Stimulated activated CD4-positive, alpha-beta T cell treated with anti-CD3 and anti-CD28 coated beads, Interleukin-1b, Interleukin-23, amount 100 ng/mL, for 1 hour (primary cell): ENCODE measurements at places on chromosomes 6 and 20.

GRCh38 chr6:16334671-16335070 lies 96.3 kb downstream of the GMPR start:
- no peak for DNase-seq

- no peak for DNase-seq
Observed at GRCh38 chr6:78483553-78484197, 383.7 kb upstream of the IRAK1BP1 start.

- DNase-seq = no peak
Observed at GRCh38 chr6:69881322-69882151, 15.2 kb downstream of the COL19A1 start.

DNA sequence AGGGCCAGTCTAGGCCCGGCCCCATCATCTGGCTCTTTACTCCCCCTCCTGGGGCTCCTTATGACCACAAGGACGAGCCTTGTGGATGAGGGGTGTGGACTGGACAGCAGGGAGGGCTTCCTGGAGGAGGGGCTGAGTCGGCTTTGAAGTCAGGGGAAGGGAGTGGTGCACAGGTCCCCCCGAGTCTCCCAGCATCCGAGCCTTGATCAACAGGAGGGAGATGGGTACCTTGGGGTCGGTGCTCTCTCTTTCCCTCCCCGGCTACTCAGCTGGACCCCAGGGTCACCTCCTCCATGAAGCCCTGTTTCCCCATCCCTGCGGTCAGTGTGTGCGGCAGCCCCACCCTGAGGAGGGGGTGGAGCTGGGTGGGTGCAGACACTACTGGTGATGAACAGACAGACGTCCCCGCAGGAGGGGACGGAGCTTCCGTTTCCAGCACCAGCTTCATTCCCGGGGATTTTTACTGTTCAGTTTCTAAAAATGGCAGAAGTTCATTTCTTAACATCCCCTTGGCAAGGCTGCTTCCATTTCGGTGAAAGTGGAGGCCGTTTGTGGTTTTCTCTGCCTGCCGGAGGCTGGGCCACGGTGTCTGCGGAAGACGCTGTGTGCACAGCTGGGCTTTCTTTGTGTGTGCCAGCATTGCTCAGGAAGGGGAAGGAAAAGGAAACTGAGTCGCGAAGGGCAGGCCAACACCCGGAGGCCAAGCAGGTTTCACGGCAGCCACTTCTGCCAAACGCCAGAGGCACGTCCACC lies 19.6 kb downstream of the NTSR1 start:
- DNase-seq = no peak

- DNase-seq = no peak
Observed at GRCh38 chr6:45626087-45626891, 248.6 kb upstream of the SUPT3H start.

GRCh38 chr6:109313139-109313538 lies 69.1 kb downstream of the CD164 start:
- no peak for DNase-seq

DNA sequence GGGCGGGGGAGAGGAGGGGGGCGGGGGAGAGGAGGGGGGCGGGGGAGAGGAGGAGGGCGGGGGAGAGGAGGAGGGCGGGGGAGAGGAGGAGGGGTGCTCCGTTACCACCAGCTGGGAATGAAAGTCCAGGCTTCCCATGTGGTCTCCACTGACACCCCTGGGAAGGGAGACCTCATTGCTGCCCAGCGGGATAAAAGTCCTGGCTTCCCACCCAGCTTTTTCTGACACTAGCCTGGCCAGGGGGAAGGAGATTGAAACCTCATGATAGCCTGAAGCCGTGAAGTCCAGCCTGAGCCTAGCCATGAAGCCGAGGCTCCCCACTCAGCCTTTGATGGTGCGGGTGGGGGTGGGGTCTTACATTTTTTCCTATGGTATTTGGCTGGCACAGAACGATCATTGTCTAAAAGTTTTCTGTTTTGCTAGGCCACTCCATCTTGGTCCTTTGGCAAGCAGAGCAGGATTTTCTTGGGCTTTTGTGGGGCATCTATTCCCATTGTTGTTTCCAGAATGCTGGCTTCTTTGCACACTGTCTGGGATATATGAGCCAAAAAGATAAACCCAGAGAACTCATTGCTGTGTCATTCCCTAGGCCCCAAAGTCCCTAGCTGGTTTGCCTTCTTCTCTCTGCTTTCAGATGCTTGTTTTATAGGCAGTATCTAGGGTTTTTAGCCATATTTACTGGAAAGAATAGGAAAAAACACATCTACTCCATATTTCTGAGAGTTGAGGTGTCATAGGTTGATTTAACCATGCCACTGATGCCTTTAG lies 67.9 kb upstream of the RNF24 start:
- DNase-seq = no peak

- peak; percentile 80 for DNase-seq
Observed at GRCh38 chr6:128520436-128521281, at the start of gene PTPRK. Gene PTPRK (minus strand): TSS chr6:128520599. CDS start chr6:128520358, 241 bp downstream.

GRCh38 chr20:44028003-44028730 lies 113.5 kb downstream of the TOX2 start:
- DNase-seq = no peak

DNA sequence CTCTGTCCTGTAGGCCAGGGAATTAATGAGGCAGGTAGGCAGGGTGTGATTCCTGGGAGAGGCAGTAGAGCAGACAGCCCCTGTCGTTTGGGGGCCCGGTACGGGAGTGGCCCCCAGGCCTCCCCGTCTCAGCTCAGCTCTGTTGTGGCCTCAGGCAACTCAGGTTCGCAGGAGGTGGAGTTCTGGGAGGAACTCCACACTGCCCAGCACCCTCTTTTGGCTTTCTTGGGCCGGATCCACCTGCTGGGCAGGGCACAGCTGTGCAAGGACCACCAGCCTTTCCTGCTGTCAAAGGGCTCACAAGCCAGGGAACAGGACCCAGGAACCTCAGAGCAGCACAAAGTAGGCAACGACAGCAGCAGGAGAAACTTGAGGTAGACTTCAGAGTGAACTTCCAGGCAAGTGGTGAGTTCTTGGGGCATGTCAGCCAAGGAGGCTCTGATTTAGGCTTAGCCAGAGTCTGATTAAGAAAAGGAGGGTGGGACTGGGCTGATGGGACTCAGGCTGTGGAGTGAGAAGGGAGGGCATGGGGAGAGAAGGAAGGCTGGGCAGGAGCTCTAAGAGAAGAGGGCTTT lies 36.9 kb downstream of the RAB44 start:
- no peak for DNase-seq

- no peak for DNase-seq
Observed at GRCh38 chr6:43964659-43965570, 162.3 kb downstream of the MRPL14 start.

- DNase-seq = no peak
Observed at GRCh38 chr6:113600551-113601339, 256.4 kb upstream of the MARCKS start.

- DNase-seq = no peak
Observed at GRCh38 chr6:45483021-45483420, 105.3 kb upstream of the SUPT3H start.

DNA sequence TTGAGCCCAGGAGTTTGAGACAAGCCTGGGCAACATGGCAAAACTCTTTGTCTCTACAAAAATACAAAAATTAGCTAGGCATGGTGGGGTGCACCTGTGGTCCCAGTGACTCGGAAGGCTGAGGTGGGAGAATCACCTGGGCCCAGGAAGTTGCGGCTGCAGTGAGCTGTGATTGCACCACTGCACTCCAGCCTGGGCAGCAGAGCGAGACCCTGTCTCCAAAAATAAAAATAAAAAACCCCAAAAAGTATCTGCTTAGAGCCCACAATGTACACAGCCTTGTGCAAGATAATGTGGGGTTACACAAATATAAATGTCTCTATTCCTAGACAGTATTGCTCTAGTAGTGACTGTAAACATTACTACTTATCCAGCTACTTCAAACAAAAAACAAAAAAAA lies 5.9 kb downstream of the ESF1 start:
- DNase-seq = no peak

GRCh38 chr6:143804835-143805239 lies 38.3 kb upstream of the LTV1 start:
- DNase-seq = no peak

DNA sequence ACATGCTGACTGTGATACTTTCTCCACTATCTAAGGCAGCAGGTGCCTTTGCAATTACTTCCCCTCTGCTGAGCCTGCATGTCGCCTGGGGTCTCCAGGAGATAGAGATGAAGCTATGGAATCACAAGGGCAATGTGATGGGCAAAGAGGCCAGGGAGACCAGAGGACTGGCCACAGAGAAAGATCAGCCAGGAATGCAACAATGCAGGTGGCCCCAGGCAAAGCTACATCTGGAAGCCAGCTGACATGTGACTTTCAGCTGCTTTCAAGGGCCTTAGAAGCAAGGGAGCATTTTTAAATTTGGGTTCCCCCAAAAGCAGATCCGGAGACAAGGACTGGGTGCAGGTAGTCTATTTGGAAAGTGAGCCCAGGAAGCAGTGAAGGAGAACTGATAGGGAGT lies 107.9 kb upstream of the SRSF6 start:
- no peak for DNase-seq

DNA sequence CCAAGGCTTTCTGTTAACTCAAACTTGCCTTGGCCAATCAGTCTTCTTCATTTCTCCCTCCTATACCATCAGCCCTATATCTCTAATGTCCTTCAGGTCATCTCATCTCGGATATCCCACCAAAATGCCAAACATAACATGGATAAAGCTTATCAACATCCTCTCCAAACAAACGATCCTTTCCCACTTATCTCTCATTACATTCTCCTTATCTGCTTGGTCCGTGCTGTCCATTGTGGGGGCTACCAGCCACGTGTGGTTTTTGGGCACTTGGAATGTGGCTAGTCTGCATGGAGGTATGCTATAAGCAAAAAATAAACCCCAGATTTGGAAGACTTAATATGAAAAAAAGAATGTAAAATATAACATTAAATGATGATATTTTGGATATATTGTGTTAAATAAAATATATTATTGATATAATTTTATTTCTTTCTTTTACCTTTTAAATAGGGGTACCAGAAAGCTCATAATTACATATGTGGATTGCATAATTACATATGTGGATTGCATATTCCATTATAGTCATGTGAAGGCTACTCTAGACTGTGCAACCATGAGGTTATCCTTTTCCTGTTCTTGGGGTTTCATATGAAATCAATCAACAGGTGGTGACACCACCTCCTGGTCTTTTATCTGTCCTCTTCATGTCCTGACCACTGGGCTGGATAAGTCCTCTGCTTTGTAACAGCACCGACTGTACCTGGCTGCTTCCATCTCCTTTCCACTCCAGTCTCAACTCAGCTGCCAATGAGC lies 123.0 kb downstream of the CD83 start:
- no peak for DNase-seq

GRCh38 chr20:49892260-49892659 lies 23.1 kb downstream of the SPATA2 start:
- DNase-seq = no peak

GRCh38 chr20:5580940-5581708 lies 169.1 kb upstream of the SHLD1 start:
- no peak for DNase-seq

DNA sequence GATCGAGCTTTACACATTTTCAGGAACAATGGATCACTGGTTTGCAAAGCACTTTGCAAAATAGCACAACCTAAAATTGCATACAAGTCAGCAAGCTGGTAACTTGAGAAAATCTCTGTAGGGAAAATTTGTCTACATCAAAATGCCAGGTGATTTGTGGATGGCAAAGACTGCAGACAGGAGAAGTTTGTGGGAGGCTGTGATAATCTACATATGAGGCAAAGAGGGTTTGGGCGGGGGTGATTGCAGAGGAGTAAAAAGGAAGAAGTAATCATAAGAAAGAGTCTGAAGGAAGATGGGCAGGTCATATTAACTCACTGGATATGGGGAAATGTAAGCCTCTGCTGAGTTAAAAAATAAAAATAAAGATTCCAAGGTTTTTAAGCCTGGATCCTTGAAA lies 166.3 kb upstream of the STXBP5 start:
- no peak for DNase-seq

- DNase-seq = no peak
Observed at GRCh38 chr6:169692516-169692915, 9.3 kb downstream of the WDR27 start.

- DNase-seq = no peak
Observed at GRCh38 chr20:1174787-1175186, 10.0 kb downstream of the TMEM74B start.
